ENCODE measurements at places on chromosomes 11 and 22.

DNA sequence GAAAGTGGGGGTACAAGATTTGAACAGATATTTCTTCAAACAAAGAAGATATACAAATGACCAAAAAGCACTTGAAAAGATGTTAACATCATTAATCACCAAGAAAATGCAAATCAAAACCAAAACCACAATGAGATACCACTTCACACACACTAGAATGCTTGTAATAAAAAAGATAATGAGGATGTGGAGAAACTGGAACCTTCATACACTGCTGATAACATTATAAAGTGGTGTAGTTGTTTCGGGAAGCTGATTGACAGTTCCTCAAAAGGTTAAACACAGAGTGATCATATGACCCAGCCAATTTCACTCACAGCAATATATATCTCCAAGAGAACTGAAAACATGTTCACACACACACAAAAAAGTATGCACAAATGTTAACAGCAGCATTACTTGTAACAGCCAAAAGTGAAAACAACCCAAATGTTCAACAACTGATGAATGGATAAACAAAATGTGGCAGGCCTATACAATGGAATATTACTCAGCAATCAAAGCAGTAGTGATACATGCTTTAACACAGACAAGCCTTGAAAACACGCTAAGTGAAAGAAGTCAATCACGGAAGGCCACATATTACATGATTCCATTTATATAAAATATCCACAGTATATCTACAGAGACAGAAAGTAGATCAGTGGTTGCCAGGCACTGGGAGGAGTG, 15.1 kb downstream of the PITPNB start:
- H3K27ac ChIP-seq, result no peak overlapping the region
- peaks cover 37% of the 10 kb centered on the region for H3K36me3 ChIP-seq
- H3K4me1 ChIP-seq, result peaks cover 35% of the 10 kb centered on the region
- no peaks in the 10 kb centered on the region for H3K27me3 ChIP-seq
- H3K4me3 ChIP-seq, result no peak overlapping the region

GRCh38 chr11:75667831-75668450, 897 bp downstream of the MAP6 start:
- H3K36me3 ChIP-seq, result peaks cover 1% of the 10 kb centered on the region
- peaks cover 17% of the 10 kb centered on the region for H3K4me1 ChIP-seq
- peak overlapping the region; percentile 94 for H3K4me3 ChIP-seq
- peak; percentile 25 for DNase-seq

- no peak for DNase-seq
- H3K4me3 ChIP-seq, result no peak overlapping the region
- H3K27ac ChIP-seq, result no peak overlapping the region
- H3K36me3 ChIP-seq, result no peaks in the 10 kb centered on the region
Observed at GRCh38 chr11:116656011-116656410, 116.8 kb downstream of the BUD13 start.

DNA sequence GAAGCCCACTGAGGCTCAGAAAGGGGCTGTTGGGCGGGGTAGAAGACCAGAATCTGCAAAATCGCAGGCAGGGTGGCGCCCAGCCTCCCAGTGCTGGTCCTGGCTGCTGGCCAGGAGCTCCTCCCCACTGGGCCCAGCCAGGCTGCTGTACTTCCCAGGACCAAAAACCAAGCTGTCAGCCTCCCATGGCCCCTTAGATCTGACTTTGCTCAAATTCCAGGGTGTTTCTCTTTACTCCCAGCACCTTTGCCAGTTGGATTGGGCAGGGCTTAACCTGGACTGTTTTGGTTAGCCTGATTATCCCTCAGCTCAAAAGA, 44.2 kb upstream of the WEE1 start:
- H3K4me3 ChIP-seq, result no peak overlapping the region
- H3K36me3 ChIP-seq, result peaks cover 16% of the 10 kb centered on the region
- no peak for DNase-seq
- no peaks in the 10 kb centered on the region for H3K27me3 ChIP-seq

DNA sequence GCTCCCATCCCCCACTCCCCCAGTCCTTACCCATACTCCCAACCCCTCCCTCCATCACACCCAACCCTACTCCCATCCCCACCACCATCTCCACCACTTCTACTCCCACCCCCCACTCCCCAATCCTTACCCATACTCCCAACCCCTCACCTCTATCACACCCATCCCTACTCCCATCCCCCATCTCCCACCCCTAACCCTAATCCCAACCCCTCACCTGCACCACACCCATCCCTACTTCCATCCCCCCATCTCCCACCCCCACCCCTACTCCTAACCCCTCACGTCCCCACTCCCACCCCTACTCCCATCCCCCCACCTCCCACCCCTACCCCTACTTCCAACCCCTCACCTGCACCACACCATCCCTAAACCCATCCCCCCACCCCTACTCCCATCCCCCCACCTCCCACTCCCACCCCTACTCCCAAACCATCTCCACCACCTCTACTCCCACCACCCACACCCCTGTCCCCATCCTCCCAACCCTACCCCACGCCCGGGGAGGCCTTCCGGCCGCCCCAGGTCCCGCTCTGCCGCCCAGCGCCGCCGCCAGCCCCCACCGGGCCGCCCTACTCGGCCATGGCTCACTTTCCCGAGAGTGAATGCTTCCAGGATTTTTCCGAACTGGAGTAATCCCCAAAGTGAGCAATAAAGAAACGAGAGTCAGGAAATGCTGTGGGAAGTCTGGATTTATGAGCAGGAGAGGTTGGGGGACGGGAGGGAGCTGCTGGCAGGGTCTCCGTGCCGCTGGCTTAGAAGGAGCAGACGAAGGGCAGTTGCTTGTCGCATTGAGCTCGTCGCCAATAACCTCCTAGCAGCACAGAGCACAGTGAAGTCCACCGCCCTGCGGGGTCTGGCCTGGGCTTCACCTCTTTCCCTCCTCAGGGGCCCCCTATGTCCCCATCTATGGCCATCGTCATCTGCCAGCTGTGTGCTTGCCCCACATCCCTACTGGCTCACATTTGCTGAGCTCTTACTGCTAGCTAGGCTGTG, 4.6 kb downstream of the PRG3 start:
- peaks cover 17% of the 10 kb centered on the region for H3K27me3 ChIP-seq
- DNase-seq, result no peak
- no peak overlapping the region for H3K4me3 ChIP-seq
- peaks cover 2% of the 10 kb centered on the region for H3K4me1 ChIP-seq
- H3K27ac ChIP-seq, result no peak overlapping the region
- no peaks in the 10 kb centered on the region for H3K36me3 ChIP-seq

DNA sequence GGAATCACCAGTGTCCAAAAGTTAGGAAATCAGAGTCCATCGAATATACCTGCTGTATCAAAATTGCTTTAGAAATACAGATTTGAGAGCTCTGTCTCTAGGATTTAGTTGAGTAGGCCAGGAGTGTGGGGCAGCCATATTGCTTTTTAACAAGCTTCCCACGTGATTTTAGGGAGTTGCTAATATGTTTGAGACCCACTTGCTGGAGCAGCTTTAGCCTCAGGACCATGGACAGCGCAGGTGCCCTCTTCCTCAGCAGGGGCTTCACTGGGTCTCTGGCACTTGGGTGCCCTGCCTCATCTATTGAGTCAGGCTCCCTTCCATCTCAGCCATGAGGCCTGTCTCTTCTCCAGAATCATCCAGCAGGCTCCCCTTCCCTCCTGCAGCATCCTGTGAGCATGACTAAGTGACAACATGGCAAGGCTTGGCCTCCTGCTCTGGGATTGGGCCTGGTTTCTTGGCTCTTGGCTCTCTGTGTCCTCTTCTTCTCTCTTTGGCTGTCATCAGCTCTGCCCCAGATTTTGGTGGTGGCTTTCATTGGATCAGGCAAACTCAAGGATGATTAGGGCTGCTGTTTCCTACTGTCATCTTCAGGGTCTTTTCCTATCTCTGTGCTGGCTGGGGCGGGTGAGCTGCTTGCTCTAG, 70.0 kb downstream of the SGSM1 start:
- no peak overlapping the region for H3K27ac ChIP-seq
- no peak overlapping the region for H3K4me3 ChIP-seq
- no peak for DNase-seq
- H3K4me1 ChIP-seq, result no peaks in the 10 kb centered on the region

DNA sequence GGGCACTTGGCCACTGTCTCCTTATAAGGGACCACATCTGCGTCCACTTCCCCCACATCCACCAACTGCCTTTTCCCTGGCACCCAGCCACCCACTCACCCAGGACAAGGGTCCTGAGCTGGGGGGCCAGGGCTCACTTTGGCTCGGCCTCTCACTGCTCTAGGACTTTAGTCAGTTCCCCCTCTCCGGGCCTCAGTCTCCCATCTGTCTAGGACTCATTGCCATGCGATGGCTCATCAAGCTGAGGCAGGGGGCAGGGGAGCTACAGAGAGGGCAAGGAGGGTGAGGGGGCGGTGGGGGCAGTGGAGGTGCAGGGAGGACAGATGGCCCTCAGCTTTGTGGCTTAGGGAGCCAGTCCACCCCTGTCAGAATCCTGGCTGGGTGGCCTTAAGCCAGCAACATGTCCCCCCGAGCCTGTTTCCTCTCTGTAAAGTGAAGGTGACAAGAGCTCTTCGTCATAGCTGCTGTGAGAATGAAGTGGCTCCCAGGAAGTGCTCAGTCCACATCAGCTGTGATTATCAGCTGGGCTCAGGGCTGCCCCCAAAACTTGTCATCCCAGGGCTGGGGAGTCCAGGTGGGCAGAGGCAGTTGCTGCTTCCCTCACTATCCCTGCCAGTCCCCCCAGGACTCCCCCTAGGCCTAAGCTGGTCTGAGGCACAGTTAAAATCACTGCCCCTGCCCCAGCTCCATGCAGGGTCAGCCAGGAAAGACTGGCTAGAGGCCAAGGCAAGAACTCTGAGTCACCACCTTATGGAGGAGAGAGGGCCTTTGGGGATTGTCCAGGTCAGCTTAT, 14.9 kb downstream of the RAC2 start:
- DNase-seq, result no peak
- H3K36me3 ChIP-seq, result peaks cover 59% of the 10 kb centered on the region
- H3K27me3 ChIP-seq, result no peaks in the 10 kb centered on the region
- H3K4me3 ChIP-seq, result peak overlapping the region; percentile 76
- peak overlapping the region; percentile 99 for H3K27ac ChIP-seq

- DNase-seq, result peak; percentile 50
- no peaks in the 10 kb centered on the region for H3K27me3 ChIP-seq
- H3K27ac ChIP-seq, result peak within 1 kb of the TSS; percentile 86
- H3K4me3 ChIP-seq, result peak within 1 kb of the TSS; percentile 95
- H3K4me1 ChIP-seq, result peaks cover 53% of the 10 kb centered on the region
Observed at GRCh38 chr11:124762105-124762623, at the start of gene ESAM. Gene ESAM (minus strand): TSS chr11:124762290. CDS start chr11:124762154, 136 bp downstream.

- no peak overlapping the region for H3K4me3 ChIP-seq
- H3K4me1 ChIP-seq, result peaks cover 25% of the 10 kb centered on the region
- peaks cover 20% of the 10 kb centered on the region for H3K36me3 ChIP-seq
- peak overlapping the region; percentile 31 for H3K27ac ChIP-seq
Observed at GRCh38 chr22:24165673-24166072, 15.6 kb upstream of the SUSD2 start.

DNA sequence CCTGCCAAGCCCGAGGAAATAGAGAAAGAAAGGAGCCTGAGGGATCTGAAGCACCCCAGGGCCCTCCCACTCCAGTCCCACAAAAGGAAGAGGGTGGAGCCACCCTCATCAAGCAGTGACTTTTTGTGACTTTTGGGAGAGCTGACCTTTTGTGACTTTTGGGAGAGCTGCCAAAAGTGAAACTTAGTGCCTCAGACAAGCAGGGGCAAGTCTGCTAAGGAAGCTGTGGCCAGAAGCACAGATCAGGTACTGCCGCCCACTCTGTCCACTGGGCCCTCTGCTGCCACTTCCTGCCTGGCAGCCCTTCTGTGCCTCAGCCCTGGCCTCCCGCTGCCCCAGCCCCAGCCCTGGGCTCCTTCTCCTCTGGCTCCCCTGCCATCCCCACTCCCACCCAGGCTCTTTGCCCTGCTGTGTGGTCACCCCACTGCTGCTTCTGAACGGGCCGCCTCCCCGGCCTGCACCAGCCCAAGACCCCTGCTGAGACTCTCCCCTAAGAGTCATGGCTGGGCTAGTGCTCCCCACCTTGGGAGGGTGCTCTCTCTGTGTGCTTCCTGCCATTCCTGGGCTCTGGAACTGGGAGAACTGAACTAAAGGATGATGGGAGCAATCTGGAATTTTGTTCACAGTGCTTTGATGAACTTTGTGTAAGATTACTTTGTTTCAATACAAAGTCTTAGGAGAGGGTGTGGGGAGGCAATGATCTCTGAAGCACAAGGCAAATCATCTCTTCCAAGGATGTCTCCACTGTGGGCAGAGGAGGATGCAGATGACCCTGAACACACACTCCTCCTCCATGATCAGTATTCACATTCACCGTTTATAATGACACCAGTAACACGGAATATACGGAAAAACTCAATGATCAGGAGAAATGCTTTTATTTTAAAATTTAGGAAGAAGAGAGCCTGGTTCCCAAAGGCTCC, at the start of gene APOBEC3H:
Gene APOBEC3H, plus strand, starts transcription at position 147 of the 923 bp plus-strand sequence. CDS start 3,035 bp downstream, outside the sequence.
- H3K4me1 ChIP-seq, result peaks cover 45% of the 10 kb centered on the region
- no peaks in the 10 kb centered on the region for H3K27me3 ChIP-seq
- H3K4me3 ChIP-seq, result peak within 1 kb of the TSS; percentile 81
- DNase-seq, result peak; percentile 39
